SK-N-MC (cell line): ENCODE measurements at places on chromosomes 16 and 17.

- DNase-seq, result no peak
Observed at GRCh38 chr17:64074704-64075426, 54.4 kb upstream of the ICAM2 start.

- DNase-seq, result no peak
Observed at GRCh38 chr16:28192806-28193529, 18.8 kb downstream of the XPO6 start.

GRCh38 chr17:8913091-8913490, 45.6 kb upstream of the PIK3R6 start:
- no peak for DNase-seq

DNA sequence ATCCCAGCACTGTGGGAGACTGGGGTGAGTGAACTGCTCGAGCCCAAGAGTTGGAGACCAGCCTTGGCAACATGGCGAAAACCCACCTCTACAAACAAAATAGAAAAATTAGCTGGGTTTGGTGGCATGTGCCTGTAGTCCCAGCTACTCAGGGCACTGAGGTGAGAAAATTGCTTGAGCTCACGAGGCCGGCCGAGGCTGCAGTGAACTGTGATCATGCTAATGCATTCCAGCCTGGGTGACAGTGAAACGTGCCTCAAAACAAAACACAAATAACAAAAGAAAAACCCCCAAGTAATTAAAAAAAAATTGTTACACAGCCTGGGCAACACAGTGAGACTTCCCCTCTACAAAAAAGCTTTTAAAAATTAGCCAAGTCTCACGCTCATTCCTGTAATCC, 5.0 kb downstream of the CCDC47 start:
- no peak for DNase-seq

DNA sequence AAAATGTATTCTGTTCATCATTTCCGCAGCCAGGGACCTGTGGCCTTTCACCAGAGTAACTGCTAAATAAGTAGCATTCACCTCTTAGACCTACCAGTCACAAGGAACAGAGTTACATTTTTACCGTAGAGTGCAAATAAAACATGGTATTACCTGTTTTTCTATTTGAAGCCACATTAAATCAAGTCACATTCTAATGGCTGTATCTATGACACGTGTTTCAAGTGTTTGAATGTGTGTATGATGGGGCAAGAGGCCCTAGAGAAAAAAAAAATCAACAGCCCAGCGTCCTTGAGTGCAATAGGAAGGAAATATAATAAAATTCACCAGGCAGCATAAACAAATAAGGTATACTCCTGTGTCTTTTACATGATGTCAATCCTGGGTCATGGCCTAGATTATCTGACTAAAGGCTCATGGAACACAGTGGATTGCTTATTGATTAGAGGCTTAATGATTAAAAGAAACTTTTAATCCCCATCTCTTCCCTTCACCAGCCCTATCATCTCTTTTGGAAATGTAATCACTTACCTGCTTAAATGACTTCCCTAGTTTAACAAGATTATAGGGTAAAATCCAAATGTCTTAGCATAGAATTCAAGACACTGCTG, 168.7 kb upstream of the CDH5 start:
- DNase-seq, result no peak
